CMK (cell line): ENCODE measurements at places on chromosomes 12 and 14.

DNA sequence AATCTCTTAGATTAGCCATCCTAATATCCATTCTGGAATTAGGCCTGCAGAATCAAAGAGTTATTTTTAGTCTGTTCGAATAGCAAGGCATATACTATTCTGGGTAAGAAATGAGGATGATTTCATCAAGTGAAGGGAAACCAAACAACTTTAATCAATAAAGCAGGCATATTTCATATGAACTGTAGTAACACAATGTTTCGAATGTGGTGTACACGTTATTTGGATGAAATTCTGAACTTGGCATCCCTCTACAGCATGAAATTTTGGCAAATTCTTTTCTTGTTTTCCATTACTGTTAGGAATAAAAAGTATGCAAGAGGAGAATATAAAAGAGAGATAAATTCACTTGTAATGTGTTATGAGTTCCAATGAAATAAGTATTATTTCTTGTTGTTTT, 1233.3 kb upstream of the SEL1L start:
- no peak for DNase-seq

DNA sequence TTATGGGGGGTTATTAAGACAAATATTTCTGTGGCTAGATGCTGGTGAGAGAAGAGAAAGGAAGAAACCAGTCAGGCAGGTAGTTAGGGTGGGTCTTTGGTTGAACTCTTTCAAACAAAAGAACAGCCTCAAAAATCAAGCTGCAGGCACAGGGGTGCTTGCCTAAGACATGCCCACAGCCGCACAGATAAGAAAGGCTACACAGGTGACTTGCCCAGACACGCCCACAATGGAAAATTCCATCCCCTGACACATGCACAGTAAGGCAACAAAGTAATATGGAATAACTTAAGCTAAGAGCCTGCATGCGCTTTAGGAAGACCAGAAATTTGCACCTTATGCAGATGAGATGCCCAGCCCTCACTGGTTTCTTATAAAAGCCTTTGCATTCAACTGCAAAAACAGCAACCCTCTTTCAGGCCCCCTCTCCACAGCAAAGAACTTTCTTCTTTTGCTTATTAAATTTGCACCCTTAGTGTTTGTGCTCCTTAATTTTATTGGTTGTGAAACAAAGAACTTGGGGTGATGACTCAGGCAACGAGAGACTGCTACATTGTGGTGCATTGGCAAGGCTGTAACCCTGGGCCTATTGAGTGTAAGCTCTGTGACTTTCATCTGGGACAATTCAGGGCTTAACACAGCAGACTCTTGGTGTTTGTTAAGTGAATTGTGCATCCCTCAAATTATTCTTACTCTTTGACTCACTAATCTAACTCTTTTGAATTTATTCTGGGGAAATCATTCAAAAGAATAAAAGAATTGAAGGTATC, 149.4 kb downstream of the RPAP3 start:
- no peak for DNase-seq

GRCh38 chr12:93741659-93742109, 64.5 kb downstream of the CRADD start:
- DNase-seq = no peak

DNA sequence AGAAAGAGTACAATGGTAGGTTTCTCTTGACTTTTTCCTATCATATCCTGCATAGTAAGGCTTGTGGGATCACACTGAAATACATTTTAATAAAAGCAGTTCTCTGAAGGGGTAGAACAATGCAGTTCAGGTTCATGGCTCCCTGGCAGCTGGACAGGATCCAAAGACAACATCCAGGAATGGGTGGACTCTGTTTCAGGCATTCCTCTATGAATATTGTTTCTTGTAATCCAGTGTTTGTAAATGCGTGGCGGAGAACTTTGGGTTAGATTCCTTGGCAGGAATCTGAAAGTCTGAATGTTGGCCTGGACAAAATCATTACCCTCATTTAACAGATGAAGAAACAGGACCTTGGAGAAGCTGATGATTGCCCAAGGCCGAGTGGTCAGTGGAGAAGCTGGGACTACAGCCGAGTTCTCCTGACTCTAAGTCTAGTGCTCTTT, 43.5 kb downstream of the SYNE2 start:
- no peak for DNase-seq

GRCh38 chr14:68342216-68342763, 450.6 kb downstream of the ZFP36L1 start:
- no peak for DNase-seq

- DNase-seq = no peak
These were observed 487 bp upstream of the MGST1 start for GRCh38 chr12:16346958-16347357.

DNA sequence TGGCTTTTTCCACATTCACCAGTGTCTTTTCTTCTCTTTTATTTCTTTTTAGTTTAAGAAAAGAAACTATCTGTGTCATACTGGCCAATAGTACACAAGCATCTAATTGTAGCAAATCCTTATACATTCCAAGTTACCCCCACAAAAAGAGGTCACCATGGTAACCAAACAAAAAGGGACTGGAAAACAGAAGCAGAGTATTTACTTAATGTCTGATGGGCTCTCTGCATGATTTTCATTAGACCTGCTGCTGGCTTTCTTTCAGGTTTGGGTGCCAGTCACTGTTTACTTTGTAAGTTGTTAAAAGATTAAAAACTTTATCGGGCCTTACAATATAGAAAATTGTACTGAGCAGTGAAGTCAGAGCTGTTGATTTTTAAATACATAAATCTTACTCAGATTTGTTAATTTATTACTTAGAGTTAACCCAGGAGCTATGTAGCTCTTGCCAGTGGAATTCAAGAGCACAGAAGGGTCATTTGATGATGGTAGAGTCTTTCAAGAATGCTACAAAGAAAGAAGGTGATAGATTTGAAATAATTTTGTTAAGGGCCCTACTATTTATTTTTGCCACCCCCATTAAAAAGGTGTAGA, 123.9 kb downstream of the BRMS1L start:
- no peak for DNase-seq

- DNase-seq = no peak
These were observed 1.2 kb downstream of the KCNJ8 start for GRCh38 chr12:21773263-21773741.

DNA sequence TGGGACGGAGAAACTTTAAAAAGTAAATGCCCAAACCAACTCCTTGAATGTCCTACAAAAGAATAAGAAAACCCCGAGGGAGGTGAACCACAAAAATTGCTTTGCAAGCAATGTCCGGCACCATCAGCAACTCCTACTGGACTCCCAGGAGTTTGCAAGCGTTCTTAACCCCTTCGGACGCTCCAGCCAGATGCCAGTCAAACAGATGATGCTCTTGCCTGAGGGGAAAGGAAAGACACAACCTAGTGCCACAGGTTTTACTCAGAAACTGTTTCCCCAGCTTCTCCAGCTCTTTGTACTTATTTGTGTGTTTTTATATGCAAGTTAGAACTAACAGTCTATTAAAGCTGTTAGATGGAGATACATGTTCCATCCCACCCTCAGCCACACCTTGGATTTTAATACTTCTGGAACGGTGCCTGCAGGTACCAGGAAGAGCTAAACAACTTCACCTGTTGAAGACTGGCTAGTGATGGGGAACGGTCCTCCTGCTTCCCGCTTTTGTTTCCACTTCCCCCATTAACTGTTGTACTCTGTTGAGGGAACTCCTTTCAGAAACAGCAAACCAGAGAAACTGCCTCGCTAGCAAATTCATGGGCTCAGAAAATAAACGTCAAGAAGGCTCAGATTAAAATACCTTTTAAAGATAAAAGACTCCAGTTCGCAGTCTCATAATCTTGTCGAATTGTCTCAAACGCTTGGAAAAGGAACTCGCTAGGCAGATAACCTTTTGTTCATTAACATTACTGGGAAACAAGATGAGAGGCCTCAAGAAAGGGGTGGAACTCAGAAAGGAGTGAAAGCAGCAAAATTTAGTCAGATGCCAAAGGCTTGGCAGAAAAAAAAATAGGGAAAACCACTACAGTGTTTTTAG, 1.1 kb upstream of the FERMT2 start:
- no peak for DNase-seq

GRCh38 chr12:5258498-5258897, 173.4 kb upstream of the NTF3 start:
- DNase-seq = no peak

- peak; percentile 21 for DNase-seq
These were observed 94.7 kb downstream of the SLC2A13 start for GRCh38 chr12:40010899-40011774.

DNA sequence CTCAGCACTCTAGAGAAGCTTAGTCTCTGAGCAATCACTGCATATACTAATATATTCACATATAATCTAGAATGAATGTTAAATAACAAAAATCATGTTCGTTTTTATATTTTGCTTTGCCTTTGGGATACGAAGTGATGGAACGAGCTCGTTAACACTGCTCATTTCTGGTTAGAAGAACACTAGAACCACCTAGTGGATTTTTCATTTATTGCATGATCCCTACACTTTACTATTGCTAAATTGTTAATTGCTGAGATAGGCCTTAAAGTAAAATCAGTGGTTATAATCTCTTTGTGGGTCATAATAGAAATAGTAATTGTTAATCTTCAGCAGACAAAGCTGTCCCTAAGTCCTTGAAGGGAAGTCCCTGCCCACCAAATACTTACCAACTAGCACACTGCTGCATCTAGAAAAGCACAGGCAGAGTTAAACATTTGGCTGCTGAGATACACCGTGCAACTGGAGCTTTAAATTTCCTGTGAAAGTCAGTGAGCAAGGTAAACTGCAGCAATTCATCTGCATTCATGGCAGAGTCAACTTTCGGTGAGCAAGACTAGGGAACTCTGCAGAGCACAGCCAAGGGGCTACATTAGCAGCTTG, 353.7 kb downstream of the APAF1 start:
- DNase-seq = no peak

GRCh38 chr12:72365151-72365550, 93.0 kb downstream of the TRHDE start:
- DNase-seq = no peak

- DNase-seq = no peak
These were observed 27.6 kb upstream of the GALNT9 start for GRCh38 chr12:132356691-132357622.

DNA sequence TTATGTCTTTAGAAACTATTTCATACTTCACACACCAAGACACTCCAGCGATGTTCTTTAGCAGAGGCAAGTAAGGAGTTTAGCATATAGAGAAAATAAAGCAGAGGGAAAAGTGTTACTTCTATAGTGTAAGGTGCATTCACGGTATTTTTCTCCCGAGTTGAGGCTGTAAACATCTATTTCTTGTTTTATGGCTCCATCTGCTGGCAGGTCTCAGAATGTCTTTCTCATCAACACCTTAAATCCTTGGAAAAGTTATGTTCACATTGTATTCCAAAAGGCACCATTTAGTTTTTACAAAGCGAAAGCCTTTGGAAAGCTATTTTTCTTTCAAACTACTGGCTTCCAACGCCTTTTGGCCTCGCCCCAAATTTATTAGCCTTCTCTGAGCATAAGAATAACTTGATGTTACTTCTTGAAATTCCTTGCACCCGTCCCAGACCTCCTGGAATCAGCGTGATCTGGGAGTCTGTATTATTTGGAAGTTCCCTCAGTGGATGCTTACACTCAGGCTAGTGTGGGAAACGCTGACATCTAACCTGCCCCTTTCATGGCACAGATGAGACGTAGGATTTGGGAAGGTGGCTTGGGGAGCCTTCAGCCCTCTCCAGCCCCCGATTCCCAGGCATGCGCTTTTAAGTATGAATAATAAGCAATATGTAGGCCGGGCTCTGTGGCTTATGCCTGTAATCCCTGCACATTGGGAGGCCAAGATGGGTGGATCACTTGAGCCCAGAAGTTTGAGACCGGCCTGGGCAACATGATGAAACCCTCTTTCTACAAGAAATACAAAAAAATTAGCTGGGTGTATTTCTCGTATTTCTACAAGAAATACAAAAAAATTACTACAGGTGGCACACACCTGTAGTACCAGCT, 1.9 kb upstream of the PIWIL1 start:
- DNase-seq = no peak

GRCh38 chr14:21185491-21185890, 29.6 kb upstream of the OR5AU1 start:
- no peak for DNase-seq

DNA sequence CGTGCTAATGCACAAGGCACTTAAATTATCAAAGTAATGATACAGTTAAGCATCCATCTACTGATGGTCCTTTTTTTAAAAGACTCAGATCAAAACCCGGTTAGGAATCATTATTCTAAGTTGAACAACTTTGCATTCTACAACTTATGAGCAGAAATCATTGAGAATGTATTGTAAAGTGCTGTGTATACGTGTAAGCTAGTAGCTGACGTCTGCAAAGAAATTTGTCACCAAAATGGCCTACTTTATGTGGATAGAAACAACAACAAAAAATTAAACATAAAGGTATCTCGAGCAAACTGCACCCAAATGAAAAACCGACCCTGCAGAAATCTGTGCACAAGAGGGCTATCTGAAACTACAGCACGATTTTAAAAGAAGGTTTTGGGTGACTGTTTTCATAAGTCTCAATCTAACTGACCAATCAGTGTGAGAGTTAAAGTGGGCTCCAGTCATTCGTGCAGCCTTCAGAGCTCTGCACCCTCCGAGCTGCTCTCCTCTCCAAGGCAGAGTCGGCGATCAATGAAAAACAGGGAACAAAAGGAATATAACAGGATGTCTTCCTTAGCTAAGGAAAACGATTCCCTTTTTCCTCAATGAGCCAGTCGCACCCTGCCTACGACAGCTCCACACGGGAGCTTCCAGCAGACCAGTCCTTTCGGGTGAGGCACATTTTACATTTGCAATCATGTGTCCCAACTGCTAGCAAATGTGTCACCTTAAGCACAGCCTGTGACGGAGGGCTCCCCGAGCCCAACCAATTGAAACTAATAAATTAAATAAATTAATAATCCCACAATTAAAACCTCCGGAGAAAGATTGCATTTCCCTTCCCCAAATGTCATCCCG, 200.7 kb upstream of the FOXN3 start:
- no peak for DNase-seq

DNA sequence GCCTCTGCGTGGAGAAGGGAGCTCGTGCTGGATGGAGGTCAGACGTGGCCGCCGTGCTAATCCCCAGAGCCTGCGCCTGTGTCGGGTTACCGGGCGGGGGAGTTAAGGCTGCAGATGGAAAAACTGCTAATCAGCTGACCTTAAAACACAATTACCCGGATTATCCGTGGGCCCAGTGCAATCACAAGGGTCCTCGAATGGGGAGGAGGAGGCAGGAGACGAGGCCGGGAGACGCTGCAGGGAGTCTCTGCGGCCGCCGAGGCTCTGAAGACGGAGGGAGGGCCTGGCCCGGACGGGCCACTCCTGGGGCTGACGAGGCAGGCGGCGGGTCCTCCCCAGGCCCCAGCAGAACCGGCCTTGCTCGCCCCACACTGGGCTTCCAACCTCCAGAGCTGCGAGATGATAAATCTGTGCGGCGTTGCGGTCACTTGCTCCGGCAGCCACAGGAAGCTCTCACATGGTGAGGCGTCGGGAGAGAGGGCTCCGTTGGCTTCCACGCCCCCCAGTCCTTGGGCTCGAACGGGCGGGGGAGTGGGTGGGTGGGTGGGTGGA, 32.9 kb upstream of the FBRSL1 start:
- no peak for DNase-seq

DNA sequence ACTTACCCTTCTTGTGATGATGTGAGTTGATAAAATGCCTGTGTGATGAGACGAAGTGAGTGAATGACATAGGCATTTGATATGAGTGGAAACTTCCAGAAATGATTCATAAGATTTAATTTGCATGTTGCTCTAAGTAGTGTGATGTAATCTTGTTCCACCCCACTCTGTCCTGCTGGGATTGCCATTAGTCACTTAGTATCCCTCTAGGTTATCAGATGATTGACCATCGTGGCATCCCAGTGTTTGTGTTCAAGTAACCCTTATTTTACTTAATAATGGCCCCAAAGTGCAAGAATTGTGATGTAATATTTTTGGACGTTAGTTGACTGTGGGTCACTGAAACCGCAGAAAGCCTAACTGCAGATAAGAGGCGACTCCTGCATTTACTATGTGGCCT, 214.4 kb upstream of the DIO2 start:
- no peak for DNase-seq

- peak; percentile 32 for DNase-seq
These were observed 32.0 kb downstream of the TSHR start for GRCh38 chr14:80987235-80988032.
